ENCODE measurements at places on chromosomes 12 and 14.

- no peak for DNase-seq
Observed at GRCh38 chr12:74900232-74900631, 309.4 kb downstream of the KCNC2 start.

- DNase-seq, result no peak
Observed at GRCh38 chr14:42198010-42198409, 591.3 kb downstream of the LRFN5 start.

- DNase-seq, result no peak
Observed at GRCh38 chr12:122203301-122204166, at the start of gene B3GNT4. B3GNT4 (plus strand) TSS chr12:122203709; CDS start chr12:122204619, 910 bp downstream.

GRCh38 chr12:64756376-64756775, 2.8 kb downstream of the GNS start:
- no peak for DNase-seq

- DNase-seq, result no peak
Observed at GRCh38 chr12:80064269-80064668, 35.1 kb upstream of the OTOGL start.

DNA sequence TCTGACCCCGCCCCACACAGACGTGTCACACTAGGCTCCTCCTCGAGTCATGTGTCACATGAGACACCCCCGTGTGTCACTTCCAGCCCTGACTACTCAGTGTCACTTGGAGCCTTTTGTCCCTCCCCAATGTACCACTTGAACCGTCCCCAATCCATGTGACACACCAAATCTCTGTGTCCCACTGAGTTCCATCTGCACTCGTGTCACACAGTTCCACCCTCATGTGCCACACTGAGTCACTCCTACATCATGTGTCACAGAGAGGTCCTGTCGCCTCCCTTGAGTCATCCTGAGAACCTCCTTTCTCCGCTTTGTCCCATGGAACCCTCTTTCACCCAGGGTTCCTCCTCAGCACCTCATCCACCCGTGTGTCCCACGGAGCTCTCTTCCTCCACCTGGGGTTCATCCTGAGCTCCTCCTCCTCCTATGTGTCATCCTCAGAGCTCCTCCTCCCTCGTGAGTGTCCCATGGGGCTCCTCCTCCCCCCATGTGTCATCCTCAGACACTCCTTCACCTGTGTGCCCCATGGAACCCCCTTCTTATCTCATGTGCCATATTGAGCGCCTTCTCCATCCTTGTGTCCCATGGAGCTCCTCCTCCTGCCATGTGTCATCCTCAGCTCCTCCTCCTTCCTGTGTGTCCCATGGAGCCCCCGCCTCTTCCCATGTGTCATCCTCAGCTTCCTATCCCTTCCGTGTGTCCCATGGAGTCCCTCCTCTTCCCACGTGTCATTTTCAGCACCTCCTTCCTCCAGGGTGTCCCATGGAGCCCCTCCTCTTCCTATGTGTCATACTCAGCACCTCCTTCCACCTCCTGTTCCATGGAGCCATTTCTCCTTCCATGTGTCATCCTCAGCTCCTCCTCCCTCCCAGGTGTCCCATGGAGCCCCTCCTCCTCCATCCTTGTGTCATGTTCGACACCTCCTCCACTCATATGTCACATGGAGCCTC, 32.0 kb downstream of the RTL1 start:
- DNase-seq, result no peak

DNA sequence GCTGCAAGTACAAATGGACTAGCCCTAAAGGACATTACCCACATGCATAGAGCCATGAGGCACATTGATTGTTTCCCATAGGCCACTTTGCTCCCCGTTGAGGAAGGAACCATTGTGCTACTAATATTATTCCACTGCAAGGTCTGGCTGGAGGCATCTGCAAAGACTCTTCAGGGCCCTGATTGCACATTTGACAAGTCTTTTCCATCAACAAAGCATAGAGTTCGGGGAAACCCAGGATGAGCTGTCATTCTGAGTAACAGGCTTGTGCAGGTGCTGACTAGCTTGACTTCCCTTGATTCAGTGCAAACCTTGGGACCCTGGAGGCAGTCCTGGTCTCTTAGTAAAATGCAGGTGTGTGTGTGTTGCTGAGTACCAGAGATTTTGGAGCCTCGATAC, 73.8 kb downstream of the SUSD6 start:
- DNase-seq, result no peak

- DNase-seq, result no peak
Observed at GRCh38 chr12:19030603-19031002, 98.9 kb upstream of the PLEKHA5 start.

DNA sequence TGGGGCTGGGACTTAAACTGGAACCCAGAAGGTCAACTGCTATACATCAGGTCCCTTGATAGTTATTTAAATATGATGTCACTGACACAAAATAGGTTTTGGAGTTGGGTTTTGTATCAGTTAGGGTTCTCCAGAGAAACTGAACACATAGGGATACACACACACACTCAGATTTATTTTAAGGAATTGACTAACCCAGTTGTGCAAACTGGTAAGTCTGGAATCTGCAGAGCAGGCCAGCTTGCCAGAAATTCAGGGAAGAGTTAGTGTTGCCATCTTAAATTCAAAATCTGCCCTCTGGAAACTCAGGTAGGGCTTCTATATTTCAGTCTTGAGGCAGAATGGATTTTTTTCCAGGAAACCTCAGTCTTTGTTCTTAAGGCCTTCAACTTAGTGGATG, 36.9 kb downstream of the MAPK1IP1L start:
- DNase-seq, result no peak

GRCh38 chr12:116710370-116711150, 27.3 kb downstream of the SPRING1 start:
- no peak for DNase-seq

- no peak for DNase-seq
Observed at GRCh38 chr12:119239040-119239439, 60.3 kb downstream of the HSPB8 start.

GRCh38 chr14:24095271-24096068, 1.4 kb downstream of the PCK2 start:
- no peak for DNase-seq

- no peak for DNase-seq
Observed at GRCh38 chr14:25006961-25007795, 42.8 kb downstream of the STXBP6 start.

DNA sequence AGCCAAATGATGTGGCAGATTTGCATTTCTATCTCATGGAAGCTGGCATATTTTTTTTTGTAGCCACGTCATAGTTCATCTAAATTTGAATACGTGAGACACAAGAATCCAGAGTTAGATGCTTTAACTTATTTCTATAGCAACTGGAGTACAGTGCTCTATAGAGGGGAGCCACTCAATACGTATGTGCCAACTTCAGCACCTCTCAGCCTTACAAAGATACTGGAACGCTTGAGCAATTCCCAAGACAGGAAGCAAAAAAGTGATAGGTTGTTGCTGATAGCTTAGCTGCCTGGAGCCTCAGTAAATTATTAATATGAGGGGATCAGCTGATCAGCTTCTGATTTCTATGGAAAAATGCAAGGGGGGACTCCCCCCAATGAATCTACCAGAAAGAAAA, 24.1 kb upstream of the PELI2 start:
- no peak for DNase-seq

GRCh38 chr12:26874501-26875296, 41.7 kb upstream of the ITPR2 start:
- no peak for DNase-seq

DNA sequence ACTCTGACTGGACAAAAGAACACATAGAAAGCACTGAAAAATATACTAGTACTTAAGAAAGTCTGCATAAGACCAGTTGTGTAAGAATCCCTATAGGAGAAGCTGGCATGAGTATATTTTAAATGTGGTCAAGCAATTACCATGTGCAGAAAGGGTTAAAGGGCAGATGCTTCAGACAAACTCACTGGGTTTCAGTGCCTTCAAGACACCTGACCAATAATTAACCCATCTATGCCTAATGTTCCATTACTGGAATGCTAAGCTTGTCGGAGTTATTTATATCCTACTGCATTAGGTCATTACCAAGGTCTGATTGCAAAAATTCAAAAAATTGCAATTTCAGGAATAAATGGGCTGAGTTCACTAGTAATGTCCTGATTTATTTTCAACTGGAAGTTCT, 41.3 kb downstream of the HNRNPC start:
- DNase-seq, result no peak

- no peak for DNase-seq
Observed at GRCh38 chr12:92506891-92507290, 195.9 kb upstream of the PLEKHG7 start.

DNA sequence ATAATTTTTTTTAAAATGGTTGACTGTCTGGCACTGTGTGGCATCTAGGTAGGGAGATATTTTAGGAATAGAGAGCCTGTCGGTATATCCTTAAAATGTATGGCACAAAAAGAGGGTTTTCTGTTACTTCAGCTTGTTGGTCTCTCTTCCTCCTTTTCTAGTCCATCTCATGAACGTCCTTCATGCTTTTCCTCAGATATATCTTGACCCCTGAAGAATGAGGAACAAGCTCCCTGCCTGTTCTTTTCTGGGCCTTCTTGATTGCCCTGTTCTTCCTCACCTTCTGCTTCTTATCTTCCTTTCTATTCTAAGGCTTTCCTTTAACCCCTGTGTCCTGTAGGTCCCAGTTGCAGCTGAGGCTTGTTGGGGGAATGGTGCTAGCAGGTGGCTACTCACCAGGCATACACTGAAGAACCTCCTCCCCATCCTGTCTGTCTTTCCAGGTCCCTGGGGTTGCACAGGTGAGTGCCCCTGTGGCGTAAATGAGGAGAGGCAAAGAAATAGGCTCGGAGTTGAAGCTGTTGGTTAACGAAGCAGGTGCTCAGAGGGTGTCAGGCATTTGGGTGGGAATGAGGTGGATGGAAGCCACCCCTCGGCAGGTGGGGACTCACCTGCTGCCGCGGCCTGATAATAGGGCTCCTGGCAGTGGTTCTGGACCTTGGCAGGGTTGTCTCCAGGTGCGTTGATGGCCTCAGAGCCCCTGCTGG, 7.2 kb upstream of the C1R start:
- DNase-seq, result no peak

DNA sequence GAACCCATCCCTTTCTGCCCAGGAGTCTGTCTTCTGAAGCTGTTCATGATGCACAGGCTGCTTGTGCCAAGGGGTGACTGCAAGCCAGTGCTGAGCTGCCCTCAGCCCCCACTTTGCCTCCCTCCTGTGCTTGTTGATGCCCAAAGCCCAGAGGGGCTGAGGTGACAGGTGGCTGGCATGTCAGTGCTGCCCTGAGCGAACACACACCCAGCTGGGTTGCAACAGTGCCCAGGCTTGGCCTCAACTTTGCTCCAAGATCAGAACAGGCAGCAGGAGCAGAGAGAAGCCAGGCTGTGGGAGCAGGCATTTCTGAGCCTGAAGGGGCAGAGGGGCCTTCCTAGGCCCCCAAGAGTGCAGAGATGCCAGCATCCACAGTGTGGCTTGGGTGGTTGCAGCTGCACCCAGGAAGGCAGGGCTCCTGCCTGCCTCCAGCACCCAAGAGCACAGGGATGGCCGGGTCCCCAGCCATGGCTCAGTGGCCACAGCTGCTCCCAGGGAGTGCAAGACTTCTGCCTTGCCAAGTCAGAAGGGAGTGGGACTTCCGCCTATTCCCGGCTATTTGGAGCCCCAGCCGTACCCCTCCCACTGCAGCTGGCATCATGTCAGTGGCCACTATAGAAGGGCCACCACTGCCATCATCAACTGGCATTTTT, 83.1 kb downstream of the SLC16A7 start:
- no peak for DNase-seq

DNA sequence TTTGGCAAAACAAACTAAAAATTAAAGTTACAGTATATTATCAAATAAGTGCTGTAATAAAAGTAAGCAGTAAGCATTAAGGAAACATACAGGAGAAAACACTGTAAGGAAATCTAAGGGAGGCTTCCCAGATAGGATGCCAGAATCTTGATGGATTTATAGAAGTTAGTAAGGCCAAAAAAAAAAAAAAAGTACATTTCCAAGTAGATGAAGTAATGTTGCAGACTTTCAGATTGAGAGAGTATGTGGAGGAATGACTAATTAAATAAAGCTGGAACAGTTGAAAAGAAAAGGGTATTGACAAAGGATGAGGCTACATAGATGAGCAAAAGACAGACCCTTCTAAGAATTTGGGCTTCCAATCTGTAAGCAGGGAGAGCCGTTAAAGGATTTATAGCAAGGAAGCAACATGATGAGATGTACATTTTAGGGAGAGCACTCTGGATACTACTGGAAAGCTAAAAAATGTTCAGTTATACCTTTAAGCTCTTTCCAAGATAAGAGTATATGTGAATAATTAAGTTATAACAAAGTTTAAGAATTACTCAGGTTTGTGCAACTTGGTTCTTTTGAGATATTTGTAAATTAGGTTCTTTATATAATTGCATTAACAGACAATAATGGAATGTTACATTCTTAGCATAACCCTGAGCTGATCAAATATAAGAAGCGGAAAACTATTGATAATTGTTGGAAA, 87.5 kb upstream of the MON2 start:
- DNase-seq, result no peak

DNA sequence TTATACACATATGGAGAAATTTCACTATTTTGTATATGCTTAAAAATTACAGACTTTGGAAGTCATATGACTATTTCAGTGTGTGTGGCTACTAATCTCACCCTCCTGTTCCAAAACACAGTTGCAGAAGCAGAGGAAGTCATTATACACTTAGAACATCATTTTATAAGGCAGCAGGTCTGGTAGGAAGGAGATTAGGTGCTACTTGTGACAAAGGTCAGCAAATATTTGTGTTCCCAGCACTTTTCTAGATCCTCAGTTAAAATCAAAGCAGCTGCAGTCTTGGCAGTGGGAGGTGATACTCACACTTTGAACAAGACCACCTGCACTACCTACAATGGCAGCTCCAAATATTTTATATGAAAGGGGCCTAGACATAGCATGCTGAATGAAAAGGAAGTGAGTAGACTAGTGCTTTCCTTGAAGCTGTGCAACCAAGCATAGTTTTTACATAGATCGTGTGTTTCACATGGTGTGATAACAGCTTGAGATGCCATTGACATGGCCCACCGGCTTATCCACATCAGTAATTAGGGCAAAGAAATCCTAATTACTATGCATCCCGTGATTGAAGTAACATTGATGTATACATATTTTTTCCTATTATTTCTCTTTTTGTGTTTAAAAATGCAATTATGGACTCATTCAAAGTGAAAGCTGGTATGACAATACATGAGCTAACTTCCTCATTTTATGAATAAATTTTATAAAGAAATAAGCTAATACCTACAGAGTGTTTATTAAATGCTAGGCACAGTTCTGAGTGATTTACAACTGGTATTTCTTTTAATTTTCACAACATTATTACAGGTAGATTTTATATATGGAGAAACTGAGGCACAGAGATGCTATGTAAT, 5.3 kb downstream of the GYS2 start:
- DNase-seq, result no peak

DNA sequence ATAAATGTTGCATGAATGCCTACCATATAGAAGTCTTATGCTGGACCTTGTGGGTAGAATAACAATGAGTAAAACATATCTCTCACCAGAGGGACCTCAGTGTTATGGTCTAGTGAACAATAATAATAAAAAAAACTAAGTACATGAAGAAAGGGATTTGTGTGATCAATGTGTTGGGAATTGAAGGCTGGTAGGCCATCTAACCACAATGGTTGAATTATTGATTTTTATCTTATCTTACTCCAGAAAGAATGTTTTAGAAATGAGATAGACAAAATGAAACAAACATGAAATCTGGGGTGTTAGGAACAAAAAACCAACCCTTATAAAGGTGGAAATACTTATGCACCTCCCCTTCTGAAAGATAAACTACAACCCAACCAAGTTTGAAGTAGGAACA, 243.9 kb upstream of the LRIG3 start:
- DNase-seq, result no peak

GRCh38 chr12:50641566-50641965, 122.3 kb upstream of the ATF1 start:
- DNase-seq, result no peak
